Amniotic epithelial cell (primary cell): ENCODE measurements at places on chromosomes 7 and 10.

DNA sequence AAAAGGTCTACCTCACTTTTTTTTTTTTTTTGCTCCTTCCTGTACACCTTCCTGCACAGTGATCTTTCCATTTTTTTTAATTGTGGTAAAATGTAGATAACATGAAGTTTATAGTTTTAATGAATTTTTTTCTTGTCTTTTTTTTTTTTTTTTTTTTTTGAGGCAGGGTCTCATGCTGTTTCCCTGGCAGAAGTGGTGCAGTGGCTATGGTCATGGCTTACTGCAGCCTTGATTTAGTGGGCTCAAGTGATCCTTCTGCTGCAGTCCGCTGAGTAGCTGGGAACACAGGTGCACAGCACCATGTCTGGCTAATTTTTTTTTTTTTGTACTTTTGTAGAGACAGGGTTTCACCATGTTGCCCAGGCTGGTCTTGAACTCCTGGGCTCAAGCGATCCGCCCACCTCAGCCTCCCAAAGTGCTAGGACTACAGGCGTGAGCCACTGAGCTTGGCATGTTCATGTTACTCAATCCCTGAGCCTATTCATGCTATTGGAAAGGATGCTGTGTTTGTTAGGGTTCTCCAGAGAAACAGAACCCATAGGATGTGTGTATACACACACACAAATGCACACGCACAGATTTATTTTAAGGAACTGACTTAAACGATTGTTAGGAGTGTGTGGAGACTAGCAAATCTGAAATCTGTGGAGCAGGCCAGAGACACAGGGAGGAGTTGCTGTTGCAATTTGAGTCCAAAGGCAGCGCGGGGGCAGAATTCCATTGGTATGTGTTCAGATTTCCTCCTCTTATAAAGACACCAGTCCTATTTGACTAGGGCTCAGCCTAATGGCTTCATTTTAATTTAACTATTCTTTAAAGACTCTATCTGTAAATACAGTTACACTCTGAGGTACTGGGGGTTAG is 29.1 kb downstream of the GALNT11 start:
- peak; percentile 69 for DNase-seq

GRCh38 chr7:70846208-70846607 is 285.7 kb upstream of the GALNT17 start:
- DNase-seq, result no peak

DNA sequence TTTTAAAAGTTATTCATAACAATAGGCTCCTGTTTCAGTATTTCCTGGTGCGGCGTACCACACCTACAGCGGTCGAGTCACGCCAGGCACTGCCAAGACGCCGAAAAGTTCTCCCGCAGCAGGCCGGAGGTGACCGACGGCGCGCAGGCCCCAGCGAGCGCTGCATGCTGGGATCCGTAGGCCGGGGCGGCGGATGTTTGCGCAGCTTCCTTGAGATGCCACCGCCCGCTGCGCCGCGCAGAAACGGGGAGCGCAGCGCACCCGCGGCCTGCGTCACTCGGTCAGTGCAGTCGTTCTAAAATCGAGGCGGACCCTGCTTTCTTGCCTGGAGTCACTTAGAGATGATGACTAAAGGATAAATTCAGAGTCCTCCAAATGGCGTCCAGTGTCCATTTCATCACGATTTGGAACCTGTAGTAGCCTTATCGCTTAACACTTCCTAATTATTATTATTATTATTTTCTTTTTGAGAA is 1.3 kb upstream of the KIF11 start:
- peak; percentile 90 for DNase-seq

GRCh38 chr10:62980687-62981086 is 152.4 kb upstream of the NRBF2 start:
- DNase-seq, result no peak

DNA sequence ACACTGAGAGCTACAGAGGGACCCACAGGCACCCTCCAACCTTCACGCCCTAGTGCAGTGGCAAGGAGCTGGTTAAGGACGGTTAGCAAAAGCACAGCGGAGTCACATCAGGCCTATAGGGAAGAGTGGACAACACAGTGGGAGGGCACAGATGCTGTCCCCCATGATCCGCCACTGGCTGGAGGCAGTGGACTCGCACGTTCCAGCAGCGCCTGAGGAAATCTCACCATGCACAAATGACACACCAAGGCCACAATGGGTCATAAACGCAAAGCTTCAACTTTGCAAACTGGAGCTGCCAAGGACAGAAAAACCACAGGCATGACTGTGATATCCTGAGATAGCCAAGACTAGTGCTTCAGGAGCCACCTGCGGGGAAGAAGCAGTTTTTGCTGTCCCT is 58.8 kb downstream of the GRB10 start:
- DNase-seq, result no peak

- peak; percentile 20 for DNase-seq
Observed at GRCh38 chr7:18458830-18459229, 36.7 kb upstream of the HDAC9 start.

- no peak for DNase-seq
Observed at GRCh38 chr10:109618748-109619147, 304.6 kb downstream of the XPNPEP1 start.
